Activated naive CD4-positive, alpha-beta T cell treated with anti-CD3 and anti-CD28 coated beads, Interleukin-2, amount 50 U/mL, for 16 hours (primary cell): ENCODE measurements at places on chromosomes 5 and 9.

DNA sequence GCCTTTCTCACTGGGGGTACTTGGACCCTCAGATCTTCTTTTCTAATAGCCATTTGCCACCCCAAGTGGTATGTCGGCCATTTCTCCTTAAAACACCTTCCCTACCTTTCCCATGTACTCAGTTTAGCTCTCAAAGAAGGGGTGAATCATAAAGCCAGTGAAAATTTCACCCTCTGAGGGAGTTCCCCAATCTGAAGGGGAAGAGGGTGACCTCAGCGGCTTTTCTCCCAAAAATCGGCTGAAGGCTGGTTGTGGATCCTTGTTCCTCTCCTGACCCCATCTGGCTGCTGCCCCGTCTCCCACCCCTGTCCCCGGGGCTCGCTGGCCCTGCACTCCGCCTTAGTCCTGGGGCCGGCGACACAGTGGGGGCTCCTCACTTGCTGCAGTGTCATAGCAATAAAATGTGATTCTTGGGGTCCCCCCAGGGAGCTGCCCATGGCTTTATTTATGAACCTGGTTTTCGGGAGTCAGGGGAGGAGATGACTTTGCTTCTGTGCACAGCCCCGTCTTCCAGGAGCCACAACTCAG lies 17.3 kb upstream of the LTC4S start:
- no peak for DNase-seq

DNA sequence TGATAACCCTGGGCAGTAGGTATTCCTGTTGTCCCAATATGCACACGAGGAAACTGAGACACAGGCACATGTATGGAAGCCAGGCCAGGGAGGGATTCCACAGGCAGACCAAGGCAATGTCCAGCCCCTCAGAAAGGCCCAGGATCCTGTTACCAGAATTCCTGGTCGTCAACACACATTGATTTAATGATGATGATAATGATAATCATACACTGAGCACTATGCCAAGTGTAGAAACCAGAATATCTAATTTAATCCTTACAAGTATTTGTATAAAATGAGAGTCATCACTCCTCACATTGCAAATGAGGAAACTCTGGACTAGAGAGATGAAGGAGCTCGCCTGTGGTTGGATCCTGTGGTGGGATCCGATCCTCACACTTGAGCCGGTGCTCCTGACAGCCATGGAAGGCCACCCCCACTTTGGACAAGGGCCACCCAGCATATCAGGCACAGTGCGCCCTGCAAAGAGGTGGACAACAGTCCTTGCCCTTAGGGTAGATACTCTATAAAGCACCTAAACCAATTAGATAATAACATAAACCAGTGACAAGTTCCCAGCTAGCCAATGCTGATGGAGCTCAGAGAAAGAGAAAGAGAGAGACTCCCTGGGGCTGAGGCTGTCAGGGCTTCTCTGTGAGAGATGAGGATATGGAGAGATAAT lies 185.3 kb downstream of the SLIT3 start:
- no peak for DNase-seq

DNA sequence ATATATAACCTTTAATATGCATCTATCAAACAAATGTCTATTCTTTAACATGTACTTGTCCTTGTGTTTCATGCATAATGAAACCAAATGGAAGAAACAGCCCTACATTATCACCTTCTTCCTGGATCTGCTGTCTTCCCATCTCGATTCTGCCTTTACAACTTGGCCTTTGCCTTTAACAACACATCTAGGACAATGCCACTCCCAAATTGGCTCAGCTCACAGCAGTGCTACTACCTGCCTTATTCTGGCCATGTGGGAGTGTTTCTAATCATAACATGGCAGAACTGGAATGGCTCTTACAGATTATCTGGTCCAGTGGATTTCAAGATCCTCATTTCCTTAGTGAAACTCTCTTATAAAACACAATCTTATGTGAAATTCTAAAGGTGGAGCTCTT lies 176.5 kb downstream of the CARTPT start:
- no peak for DNase-seq

DNA sequence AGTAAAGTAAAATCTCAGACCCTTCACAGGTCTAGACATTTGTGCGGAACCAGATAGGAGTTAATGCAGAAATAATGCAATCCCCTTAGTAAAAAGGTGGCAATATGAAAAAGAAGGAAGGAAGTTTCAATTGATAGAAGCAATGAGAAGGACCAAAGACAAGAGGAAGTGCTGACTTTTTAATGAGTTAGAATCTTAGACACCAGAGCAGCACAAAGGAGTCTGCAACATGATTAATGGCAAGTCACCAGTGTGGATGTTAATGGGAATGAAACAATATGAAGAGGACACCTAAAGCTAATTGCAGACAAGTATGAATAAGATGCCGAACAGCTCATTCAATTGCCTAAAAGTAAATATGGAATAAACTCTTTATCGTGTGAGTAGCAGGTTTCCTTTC lies 50.9 kb downstream of the MEGF9 start:
- DNase-seq, result no peak

DNA sequence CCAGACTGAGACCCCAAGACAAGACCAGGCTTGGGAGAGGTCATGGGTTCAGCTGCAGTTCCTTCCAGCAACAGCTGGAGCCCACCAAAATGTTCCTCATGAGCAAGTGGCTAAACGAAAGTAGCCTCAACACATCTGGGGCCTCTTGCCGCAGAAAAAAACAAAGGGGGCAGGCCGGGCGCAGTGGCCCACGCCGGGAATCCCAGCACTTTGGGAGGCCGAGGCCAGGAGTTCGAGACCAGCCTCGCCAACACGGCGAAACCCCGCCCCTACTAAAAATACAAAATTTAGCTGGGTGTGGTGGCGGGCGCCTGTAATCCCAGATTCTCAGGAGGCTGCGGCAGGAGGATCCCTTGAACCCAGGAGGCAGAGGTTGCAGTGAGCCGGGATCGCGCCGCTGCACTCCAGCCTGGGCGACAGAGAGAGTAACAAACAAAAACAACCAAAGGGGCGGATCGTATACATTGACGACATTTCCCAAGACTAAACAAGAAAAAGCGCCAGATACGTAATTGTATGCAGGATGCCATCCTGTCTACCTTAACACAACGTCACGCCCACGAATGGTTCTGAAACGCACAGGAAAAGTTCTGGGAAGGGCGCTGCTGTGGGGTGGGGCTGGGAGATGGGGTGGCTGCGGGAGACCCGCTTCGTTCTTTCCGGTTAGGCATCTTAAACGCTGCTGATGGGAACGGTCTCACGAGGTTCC lies 1.7 kb downstream of the INPP5E start:
- DNase-seq, result no peak

GRCh38 chr5:54049144-54049543 lies 261.2 kb downstream of the ARL15 start:
- DNase-seq, result no peak

- DNase-seq, result no peak
Observed at GRCh38 chr5:53041071-53041692, 52.0 kb downstream of the ITGA2 start.

DNA sequence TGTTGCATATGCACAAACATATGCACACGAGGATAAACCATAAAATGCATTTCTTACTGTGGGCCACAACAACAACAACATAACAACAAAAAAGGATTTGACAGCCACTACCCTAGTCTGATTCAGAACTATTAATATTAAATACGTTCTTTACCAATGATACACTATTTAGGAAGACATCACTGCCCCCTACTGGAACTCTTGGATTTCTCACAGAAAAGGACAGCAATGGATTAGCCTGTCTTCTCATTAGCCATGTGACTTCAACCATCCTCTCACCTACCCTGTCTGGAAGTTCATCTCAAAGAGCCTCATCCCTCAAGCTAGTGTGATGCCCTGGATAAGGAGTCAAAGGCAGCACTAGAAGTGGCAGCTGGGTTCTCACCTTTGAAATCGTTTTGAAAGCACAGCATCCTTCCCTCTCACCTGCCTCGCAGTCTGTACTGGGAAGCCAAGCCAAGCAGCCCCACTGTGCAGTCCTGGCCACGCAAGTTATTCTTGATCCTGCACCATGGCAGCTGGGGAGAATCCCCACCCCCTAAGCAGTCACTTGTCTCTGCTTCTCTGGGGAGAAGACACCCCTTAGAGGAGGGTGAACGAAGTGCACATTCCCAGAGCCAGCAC lies 64.6 kb downstream of the SH3TC2 start:
- no peak for DNase-seq

DNA sequence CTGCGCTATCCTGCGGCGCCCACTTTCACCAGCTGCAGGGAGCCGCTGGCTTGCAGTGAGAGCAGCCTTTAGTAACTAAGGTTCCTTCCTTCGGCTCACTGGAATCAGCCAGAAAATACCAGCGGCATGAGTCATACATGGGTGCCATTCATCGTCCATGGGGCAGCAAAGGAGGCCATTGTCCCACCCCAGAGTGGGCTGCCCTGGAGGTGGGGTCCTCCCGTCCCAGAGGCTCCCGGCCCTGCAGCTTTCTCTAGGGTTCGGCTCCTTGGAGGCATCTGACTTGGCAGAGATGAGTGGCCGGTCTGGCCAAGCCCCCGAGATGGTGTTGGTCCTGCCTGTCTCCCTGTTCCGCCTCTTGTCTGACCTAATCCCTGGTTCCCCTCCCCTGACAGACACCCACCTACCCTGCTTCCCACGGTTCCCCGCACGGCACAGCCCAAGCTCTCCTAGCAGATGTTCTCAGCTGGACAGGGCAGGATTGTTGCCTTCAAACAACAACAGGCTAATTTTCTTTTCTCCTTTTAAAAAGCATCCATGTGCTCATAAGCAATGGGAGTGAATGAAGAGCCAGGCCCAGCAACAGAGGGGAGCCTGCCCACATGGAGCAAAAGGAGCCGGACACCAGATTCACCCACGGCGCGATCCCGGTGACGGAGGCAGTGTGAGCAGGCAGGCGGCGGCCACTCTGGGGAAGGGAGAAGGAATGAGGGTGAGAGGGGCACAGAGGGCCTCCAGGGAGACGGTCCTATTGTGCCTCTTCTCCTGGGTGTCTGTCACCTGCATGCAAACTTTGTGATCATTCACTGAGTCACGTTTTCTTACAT lies 97.0 kb upstream of the COL5A1 start:
- no peak for DNase-seq

- DNase-seq, result no peak
Observed at GRCh38 chr5:33712664-33713063, 179.1 kb downstream of the ADAMTS12 start.
